ENCODE measurements at places on chromosomes 1 and 21. TPM values are rescaled to one million over a fixed set of nuclear protein-coding genes. Genes with fewer than 3 reads are reported as not detected.

GRCh38 chr1:220616836-220617235 is 73.3 kb upstream of the C1orf115 start:
- no peak for DNase-seq

DNA sequence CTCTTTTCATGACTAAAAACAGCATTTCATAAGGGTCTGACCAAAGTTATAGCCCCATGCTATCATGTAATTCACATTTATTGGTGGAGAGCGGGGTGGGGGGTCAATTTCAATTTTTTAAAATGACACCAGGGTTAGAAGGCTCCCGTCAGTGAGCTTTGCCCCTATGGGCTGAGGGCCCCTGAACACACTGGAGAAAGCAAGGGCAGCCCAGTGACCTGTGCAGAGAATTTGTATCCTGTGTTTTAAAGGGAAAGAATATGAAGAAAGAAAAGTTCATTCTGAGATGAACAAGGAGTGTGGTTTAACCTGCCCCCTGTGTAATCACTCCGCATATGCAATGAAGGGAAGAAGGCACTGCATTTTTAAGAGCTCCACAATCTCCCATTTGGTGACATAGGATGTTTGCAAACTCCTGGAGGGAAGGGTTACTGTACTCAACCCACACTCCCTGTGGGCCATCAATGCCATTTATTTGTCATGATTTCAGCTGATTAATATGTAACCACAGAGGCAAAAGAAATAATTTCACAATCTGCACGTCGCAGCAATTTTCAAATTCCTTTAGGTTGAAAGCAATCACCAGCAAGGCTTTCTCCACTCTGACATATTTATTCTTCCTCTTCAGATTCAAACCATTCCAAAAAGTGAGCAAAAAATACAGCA is 95.6 kb downstream of the ZNF281 start:
- no peak for DNase-seq

GRCh38 chr1:84208935-84209334 is 64.9 kb downstream of the PRKACB start:
- DNase-seq: no peak

DNA sequence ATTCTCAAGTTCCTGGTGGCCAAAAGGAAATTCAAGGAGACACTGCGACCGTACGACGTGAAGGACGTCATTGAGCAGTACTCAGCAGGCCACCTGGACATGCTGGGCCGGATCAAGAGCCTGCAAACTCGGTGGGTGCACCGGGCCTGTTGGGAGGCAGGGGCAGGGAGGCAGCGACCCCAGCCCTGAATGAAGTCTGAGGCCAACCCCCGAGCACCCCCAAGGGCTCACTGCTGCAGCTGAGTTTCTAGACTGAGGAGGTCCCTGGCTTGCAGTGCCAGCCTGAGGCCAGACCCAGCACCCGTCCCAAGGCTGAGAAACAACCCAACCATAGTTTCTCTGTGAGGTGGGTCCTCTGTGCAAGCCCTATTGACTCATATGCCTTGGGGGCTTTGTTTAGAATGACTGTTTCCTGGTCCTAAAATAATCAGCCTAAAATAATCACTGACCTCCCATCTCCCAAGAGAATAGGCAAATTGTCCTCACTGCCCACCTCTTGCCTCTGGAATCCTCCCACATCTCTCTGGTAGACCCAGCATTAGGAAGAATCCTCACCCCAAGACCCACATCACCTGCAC is 27.1 kb downstream of the CITED4 start:
- no peak for DNase-seq

DNA sequence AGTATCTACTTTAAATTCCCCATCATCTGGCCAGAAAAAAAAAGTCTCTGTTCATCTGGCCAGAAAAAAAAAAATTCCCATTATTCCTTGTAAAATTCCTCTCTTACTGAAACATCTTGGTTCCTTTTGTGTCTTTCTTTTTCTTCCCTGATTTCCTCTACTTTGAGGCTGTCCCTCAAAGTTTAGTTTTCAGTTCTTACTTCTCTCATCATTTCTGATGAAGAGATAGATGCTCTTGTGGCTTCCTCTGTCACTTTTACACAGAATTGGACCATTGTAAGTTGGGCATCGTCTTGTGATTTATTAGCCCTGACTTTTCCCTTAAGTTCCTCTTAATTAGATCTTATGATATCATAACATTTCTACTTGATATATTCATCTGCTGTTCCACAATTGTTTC is 6.5 kb downstream of the SOAT1 start:
- DNase-seq: no peak

DNA sequence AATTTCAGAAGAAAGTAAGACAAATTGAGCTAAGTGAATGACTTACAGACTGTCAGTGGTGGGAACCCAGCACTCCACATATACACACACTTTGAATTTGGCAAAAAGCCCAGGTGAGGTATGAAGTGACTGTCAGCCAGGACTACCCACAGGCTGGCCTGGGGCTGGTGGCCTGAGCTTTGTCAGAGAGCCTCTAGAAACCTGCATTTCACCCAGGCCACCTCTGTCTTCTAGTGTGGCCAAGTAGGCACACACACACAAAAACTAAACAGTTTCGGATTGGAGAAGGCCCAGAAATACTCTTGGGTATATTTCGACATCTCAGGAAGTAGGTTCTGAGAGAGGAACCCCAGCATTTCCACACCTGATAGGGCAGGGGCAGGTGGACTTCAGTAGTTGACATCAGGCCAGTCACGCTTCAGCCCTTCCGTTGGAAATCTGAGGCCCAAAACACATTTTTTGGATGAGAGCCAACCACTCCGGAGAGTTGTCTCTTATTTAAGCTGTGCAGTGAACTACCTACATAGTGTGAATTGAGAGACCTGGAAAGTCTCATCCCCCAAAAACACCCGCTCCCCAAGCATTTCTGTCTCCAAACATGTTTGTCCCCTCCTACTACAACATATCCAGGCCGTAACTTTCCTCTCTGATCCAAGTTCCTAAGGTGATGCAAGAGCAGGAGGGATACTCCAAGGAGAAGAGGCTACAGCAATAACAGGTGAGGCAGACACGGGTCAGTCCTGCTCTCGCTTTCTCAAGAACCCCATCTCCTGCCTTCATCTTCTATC is 167.2 kb upstream of the PROX1 start:
- no peak for DNase-seq

- DNase-seq: peak; percentile 70
Measured at GRCh38 chr21:41761211-41761933, 5.5 kb downstream of the RIPK4 start.

GRCh38 chr1:17891205-17892110 is 136.3 kb downstream of the ACTL8 start:
- peak; percentile 64 for DNase-seq

GRCh38 chr1:226738995-226739695 is at the start of gene ITPKB:
Gene ITPKB (minus strand): TSS chr1:226739282. CDS start chr1:226737458, 1,824 bp downstream.
- peak; percentile 57 for DNase-seq

GRCh38 chr1:165288350-165289120 is 68.0 kb downstream of the LMX1A start:
- DNase-seq: no peak

GRCh38 chr1:1135339-1136136 is 19.6 kb upstream of the C1orf159 start:
- DNase-seq: no peak

- peak; percentile 68 for DNase-seq
Measured at GRCh38 chr1:244163861-244164510, 112.9 kb downstream of the ZBTB18 start.

DNA sequence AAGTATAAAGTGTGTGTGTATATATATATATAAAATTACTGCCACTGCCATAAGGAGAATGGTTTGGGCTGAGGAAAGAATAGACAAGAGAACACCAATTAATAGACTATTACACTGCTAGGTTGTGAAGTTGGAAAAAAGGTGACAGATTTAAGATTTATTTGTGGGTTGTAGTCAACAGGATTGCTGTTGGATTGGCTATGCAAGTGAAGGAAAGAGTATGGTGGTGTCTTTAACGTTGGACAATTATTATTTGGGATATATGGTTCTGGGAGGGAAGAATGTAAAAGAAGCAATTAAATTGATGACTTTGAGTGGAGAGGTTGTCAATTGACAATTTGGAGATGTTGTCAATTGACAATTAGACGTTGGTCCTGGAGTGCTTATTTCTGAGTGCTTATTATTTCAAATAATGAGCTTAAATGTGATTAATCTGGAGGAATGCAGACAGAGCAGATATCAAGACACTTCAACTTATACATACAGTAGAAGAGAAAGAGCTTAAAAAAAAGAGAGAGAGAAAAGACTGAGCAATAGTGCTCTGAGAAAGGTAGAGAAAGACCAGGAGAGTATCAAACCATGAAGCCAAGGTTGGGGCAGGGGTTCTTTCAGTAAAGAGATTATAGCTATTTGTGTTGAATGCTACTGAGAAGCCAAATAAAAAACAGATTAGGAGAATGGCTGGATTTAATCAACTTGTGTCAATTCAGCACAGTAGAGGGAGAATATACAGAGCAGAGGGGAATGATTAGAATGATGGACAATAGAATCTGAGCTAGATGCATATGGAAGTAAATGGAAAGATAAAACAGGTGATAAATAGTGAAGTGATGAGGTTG is 9.7 kb downstream of the PTGS2 start:
- no peak for DNase-seq

DNA sequence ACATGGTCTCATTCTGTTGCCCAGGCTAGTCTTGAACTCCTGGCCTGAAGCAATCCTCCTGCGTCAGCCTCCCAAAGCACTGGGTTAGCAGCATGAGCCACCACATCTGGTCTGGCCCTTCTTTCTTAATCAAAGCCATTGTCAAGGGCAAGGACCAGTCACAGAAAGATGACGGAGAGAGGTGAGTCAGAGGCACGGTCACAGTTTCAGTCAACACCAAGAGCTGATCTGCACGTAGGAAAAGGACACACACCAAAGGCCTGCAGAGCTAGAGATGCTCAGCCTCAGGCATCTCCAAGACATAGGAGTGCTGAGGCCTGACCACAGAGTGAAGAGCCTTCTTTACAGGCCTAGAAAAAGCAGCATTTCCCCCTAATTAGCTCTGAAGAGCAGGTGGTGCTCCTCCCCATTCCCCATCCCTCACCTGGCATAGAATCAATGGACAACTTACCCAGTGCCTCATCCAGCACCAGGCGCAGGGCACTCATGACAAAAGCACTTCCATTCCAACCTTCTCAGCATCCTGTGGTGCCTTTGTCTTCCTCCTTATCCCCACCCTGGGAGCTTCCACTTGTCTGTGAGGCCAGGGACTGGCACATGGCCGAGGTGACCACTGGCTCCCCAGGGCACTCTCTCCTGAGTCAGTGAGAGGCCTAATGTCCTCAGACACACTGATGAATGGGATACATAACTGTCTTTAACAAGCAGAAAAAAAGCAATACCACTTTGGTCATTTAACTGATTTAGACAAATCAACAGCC is 139.8 kb downstream of the AJAP1 start:
- DNase-seq: no peak

DNA sequence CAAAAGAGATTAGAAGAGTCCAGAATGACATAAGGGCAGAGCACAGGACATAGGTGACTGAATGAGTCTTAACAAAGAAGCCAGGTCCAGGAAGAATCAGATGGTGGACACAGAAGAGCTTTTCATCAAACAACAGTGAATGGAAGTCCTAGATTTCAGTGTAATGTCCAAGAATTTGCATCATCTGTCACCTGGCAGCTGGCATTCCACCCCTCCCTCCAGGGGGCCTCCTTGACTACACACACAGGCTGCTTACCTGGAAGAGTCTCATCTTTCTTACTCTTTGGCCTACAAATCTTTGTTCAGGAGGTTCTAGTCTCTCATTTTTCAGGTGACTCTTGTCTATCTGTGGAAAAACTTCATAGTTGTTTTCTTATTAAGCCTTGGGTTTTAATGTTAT is 36.2 kb downstream of the GORAB start:
- DNase-seq: no peak

DNA sequence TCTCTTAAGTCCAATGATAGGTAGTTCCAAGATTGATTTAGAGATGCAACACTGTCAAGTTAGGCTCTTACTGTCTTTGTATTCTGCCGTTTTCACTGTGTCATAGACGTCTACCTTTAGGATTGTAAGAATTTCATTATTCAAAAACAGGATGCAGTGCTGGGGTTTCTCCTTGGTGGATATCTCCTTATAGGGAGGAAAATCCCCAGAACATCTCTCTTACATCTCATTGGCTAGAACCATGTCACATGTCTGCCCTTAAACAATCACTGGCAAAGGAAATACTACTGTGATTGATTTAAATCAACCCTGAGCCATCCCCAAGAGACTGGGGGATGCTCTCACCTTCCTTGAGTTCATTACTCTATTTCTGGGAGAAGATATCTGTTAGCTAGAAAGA is 10.9 kb upstream of the FUBP1 start:
- no peak for DNase-seq

- DNase-seq: no peak
Measured at GRCh38 chr21:46005081-46005480, 23.5 kb downstream of the COL6A1 start.

GRCh38 chr1:84792421-84792820 is 100.6 kb downstream of the LPAR3 start:
- no peak for DNase-seq

DNA sequence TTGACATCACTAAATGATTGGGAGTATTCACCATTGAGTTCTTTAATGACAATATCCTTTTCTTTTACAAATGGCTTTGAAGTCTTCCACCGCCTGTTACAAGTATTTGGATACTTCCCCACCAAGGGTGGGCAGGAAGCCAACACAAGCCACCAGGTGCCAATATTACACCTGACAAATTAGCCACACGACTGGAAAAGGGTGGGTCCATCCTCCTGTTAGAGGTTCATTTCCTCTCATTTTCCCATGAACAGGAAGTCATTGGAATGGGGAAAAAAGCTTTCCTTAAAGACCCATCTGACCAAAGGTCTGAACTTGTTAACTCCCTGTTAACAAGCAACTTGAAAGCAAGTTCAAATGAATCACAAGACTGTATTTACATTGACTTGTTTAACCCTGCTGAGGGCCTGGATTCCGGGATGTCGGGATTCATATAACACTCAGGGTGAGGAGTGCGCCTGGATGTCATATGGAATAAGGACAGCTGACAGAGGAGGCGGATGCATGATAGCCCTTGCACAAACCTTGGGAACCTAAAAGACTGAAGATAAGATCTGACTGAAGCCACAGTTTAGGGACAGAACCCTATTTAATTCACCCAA is 40.5 kb upstream of the PROX1 start:
- no peak for DNase-seq

SLC30A2 gene
- 0.32 TPM for total RNA-seq

ITGB3BP gene
- total RNA-seq: 8.3 TPM

GUCA2B gene
- total RNA-seq: not detected

HOOK1 gene
- total RNA-seq: 8.3 TPM

ADAMTS5 gene
- total RNA-seq: 7.9 TPM

Measured in left cardiac atrium (tissue), 4 donors.